ENCODE measurements at places on chromosomes 2 and 18.
A peak's percentile ranks its signal among the peaks of the same experiment; 100 is the strongest.

DNA sequence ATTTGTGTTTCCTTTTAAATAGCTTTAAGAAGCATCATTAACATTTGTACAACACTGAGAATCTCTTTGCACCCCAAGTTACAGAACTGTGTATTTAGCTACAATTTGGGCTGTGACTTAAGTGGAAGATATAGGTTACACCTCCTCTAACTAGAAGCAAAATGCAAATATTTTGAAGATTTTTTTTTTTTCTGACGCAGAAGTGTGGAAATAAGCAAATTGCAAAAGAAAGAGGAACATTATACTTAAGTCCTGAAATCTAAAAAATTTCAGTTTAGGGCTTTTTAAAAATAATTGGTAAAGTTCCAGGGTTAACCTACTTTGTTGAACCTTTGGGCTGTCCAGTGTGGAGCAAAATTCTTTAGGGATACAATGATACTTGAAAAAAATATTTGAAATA is 41.4 kb upstream of the RBMS1 start:
- no peak for DNase-seq

DNA sequence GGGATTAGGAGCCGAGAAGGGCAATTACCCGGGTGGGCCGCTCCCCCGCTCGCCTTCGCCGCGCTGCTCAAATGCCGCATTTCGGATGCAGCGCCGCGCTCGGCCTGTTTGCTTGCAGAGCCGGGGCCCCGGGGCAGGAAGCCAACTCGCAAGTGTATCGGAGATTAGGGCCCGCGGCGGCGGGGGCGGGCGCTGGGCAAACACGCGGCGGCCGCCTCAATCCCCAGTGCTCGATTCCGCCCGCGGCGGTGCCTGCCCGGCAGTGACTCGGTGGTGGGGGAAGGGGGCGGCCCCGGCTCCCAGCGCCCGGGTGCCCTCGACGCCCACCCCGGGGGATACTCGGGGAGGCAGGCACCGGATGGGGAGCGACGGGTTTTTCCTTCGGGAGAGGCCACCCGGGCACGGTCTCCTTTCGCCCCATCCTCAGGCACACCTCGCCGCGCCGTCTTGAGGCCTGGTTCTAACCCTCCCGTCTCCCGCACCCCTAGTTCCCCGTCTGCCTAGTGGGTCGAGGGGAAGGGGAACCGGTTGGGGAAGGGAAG is 26.6 kb upstream of the NOTO start:
- peak; percentile 56 for DNase-seq

DNA sequence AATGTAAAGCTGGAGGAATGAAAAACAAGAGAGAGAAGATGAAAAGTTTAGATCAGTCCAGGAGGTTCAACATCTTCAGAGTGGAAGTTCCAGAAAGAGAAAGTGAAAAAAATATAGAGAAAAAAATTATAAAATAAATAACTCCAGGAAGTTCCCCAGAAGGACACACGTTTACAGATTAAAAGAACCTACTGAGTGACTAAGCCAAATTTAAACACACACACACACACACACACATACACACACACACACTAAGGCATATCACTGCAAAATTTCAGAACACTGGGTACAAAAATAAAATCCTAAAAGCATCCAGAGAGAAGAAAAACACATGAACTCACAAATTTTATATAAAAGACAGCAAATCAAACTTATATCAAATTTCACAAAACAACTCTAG is 85.9 kb upstream of the PMAIP1 start:
- peak; percentile 25 for DNase-seq

- DNase-seq, result no peak
Measured at GRCh38 chr2:206056286-206056685, 29.7 kb downstream of the INO80D start.

- DNase-seq, result peak; percentile 55
Measured at GRCh38 chr2:24892928-24893327, 27.1 kb downstream of the ADCY3 start.

- DNase-seq, result no peak
Measured at GRCh38 chr2:1864301-1864980, 120.1 kb upstream of the PXDN start.

GRCh38 chr2:6526093-6526824 is 339.4 kb downstream of the CMPK2 start:
- no peak for DNase-seq

- no peak for DNase-seq
Measured at GRCh38 chr18:11944252-11944651, 36.1 kb upstream of the MPPE1 start.

DNA sequence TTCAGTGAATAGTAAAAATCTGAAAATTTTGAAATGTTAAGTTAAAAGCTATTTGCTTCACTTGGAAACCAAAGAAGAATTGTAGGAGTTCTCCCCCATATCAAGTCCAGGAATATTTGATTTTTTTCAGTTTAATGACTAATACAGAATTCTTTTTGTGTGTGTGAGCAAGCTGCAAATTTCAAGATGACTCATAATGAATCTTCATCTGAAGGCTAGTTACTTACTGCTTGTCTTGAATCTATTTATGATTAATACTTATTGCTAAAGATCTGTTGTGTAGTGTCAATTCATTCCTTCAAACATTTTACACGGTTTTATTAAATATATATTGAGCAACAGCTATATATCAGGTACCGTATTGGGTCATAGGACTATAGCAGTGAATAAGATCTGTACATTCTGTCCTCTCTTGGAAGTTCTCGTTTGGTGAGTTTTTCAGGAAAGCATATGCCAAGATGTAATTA is 47.8 kb upstream of the CAVIN2 start:
- DNase-seq, result peak; percentile 82

DNA sequence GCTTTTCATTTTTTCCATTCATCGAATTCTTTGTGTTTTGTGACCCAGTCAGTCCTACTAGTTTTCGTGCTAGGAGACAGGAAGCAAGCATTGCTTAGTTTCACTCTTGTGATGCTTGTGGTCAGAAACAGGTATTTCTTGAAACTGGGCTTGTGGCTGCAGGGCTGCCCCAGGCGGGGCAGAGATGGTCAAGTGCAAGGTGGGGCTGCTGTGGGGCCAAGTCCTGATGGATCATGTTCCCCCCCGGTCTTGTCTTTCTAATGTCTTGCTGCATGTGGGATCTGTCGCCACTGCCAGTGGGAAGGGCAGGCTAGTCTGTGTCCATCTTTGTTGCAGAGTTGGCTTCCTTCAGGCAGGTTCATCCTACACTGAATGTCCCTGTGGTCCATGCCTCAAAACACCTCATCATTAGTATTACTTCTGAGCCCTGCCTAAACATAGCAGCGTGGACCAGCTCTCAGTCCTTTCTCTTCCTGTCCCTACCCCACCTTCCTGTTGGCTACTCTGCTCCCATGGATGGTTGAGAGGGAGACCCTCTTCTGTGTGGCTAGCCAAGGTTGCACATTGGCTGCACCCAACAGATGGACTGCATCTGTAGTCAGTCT is 38.7 kb downstream of the INPP4A start:
- DNase-seq, result no peak

Data from fibroblast of the aortic adventitia (primary cell).